Fibroblast of skin of right quadriceps (primary cell): ENCODE measurements at places on chromosomes 11 and 22.
A peak's percentile ranks its signal among the peaks of the same experiment; 100 is the strongest.

DNA sequence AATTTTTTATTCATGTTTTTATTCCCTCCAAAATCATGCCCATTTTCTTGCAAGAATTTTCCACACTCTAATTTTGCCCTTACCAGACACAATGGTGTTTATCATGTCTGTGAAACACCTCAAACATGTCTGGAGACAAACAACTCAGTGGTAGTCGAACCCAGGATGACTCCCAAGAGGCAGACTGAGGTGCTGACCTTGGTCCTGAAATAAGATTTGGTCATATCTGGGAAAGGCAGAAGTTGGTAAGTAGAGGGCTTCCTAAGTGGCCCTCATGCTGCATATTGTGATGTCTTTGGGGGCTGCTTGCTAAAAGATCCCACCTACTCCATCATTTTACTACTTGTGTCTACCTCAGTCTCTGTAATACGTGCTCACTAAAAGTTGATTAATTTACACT, 369.4 kb upstream of the ISX start:
- DNase-seq = no peak

DNA sequence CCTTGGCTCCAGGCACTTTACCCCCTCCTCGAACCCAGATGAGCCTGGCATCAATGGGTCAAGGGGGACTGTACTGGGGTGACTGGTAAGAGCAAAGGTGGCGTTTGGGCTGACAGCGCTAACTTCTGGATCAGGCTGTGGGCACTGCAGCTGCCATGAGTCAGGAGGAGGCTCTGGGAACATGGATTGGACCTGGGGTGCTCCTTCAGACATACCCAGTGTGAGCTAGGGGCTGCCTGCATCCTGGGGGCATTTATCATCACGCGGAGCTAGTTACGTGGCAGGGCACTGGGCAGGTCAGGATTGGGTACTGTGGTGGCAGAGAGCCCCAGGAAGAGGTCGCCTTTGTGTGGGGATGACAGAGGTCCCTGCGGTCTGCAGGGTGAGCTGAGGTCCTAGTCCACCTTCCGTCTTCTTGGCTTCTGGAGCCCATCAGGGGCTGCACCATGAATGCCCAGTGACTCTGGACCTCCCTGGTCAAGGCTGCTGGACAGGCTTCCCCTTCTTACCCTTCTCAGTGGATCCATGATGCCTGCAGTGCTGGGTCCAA, 13.1 kb downstream of the GRIK4 start:
- DNase-seq = no peak

- DNase-seq = peak; percentile 60
These were observed 26.3 kb downstream of the STK33 start for GRCh38 chr11:8567602-8568198.

DNA sequence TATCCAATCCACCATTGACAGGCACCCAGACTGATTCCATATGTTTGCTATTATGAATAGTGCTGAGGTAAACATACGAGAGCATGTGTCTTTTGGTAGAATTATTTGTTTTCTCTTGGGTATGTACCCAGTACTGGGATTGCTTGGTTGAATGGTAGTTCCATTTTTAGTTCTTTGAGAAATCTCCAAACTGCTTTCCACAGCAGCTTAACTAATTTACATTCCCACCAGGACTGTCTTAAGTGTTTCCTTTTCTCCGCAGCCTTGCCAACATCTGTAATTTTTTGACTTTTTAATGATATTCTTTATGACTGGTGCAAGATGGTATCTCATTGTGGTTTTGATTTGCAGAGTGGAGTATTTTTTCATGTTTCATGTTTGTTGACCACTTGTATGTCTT, 8.3 kb downstream of the FDX1 start:
- DNase-seq = peak; percentile 11

GRCh38 chr11:82864268-82864667, 36.0 kb downstream of the PRCP start:
- peak; percentile 26 for DNase-seq

GRCh38 chr11:117796872-117797529, at the start of gene DSCAML1:
Gene DSCAML1, minus strand, starts transcription at chr11:117797216. Its CDS starts 137 bp downstream, at chr11:117797079.
- no peak for DNase-seq

DNA sequence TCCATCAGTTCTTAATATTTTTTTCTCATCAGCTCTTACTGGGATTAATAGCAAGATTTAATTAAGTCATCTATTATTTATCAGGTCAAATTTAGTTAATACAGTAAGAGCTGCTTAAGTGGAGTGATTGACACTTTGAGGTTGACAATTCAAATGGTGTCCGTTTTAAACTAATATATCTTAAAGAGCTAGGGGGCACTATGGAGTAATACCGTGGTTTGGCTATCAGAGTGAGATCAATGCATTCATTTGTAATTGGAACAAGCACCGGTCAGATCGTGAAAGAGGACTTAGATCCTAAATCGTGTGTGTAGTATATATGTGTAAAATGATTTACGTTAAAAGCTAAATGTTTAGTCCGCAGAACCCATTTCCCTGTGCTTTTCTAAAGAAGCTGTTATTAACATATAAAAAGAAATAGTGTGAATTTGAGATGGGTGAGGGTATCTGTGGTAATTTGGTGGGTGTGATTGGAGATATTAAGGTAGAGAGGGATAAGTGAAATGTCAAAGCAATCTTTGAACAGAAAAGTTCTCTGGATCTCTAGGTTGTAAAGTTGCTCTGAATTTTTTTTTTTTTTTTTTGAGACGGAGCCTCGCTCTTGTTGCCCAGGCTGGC, 2.3 kb downstream of the SIK2 start:
- peak; percentile 48 for DNase-seq

DNA sequence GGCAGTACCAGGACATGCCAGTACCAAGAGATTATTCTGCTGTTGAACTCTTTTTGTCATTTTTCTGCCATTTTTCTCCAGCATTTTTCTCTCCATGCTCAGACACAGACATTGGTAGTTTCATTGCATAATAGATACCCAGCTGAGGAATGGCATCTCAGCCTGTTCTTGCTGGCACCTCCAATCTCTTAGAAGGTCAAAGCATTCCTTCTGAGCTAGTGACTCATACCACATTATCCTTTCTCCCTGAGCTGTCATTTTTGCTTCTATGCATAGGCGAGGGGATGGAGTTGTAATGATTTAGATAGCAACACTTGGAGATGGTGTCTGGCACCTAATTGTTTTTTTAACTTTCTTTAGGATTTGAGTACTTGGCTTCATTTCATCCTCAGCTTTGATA, 321.1 kb downstream of the NELL1 start:
- DNase-seq = no peak

GRCh38 chr11:86062719-86063118, 6.2 kb downstream of the PICALM start:
- DNase-seq = no peak

- no peak for DNase-seq
These were observed 74.8 kb upstream of the SLC22A12 start for GRCh38 chr11:64516226-64516625.

- DNase-seq = no peak
These were observed 14.7 kb downstream of the DPP3 start for GRCh38 chr11:66494935-66495334.

GRCh38 chr11:63769042-63769713, 603 bp upstream of the ZFTA start:
- DNase-seq = peak; percentile 43

DNA sequence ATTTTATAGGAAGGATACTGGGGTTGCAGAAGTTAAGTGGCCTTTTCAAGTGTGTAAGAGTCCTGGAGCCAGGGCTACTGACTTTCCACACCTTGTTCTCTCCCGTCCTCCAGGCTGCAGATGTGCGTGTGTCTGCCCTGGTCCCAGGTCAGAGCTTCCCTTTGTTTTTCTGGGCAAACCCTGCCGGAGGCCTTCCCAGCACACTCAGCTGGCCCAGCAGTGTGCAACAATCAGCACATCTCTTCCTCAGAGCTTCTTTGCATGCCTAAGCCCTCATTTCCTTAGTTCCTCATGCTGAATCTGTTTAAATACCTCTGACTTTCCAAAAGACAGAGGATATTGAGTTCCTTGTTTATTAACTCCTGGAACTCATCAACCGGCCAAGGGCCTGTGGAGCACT, 80.6 kb downstream of the KCNJ1 start:
- no peak for DNase-seq

DNA sequence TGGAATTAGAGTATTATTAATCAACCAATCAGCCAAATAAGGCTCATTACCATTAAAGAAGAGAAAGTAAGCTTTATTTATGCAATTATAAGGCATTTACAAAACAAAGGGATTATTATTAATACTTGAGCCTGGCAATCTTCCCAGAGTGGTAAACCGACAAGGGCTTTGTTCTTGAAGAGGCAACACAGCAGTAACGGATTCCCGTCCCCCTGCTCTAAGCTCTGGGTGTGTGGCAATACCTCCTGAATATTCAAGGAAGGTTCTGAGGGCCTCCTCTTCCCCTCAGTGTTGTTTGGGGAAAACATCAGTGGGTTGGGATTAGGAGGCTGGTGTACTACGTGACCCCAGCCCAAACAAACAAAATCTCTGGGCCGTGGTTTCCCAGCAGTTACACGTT, 176.5 kb downstream of the TENM4 start:
- no peak for DNase-seq
